Cerebellar nuclear complex (tissue), 1 donor: ENCODE measurements at places on chromosomes 5 and 9.

GRCh38 chr9:33465596-33466564, 7.8 kb downstream of the NOL6 start:
- DNase-seq, result no peak

- DNase-seq, result no peak
These were observed 12.2 kb upstream of the MARCHF3 start for GRCh38 chr5:127042593-127042992.

DNA sequence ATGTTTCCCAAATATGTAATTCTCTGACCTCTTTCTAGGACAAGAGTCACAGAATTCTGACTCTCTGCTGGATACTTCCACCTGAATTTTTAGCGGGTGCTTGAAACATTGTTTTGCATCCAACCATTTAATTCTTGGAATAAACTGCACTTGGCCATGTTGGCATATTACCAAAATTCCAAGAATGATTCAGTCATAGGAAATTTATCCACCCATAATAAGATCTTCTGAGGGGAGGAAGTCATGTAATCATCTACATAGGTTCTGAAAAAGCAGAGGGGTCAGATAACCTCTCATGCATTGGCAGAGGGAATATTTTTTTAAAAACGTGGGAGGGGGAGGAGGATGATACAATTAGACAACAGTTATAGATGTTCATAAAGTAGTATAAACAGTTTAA, 156.9 kb downstream of the PAM start:
- no peak for DNase-seq

GRCh38 chr5:6480133-6481051, 31.7 kb downstream of the UBE2QL1 start:
- no peak for DNase-seq

- DNase-seq, result no peak
These were observed 82.9 kb downstream of the ADGRV1 start for GRCh38 chr5:90641528-90641927.

- no peak for DNase-seq
These were observed 878.9 kb upstream of the WWC1 start for GRCh38 chr5:167412556-167412955.

DNA sequence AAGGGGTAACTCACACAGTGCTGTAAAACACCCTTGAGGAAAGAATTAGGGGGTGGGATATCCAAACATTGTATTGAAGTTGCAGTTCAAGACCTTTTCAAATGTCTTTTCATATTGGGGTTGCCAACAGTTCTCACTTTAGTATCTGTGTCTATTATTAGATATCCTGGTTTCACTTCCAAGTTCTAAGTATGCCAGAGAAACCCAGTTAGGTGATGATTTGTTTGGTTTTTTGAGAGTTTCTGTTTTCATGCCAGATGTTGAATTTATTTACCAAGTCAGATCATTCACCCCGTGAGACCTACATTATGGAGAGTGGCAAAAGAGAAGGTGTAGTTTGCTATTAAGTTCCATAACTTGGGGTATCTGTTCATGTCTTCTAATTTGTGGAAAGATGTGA, 64.5 kb downstream of the C9orf152 start:
- no peak for DNase-seq

GRCh38 chr5:168153876-168154270, 137.6 kb upstream of the WWC1 start:
- no peak for DNase-seq

GRCh38 chr5:79119486-79119885, 7.9 kb downstream of the BHMT start:
- DNase-seq, result no peak

- DNase-seq, result no peak
These were observed 113.8 kb downstream of the TMEM161B start for GRCh38 chr5:88154891-88155290.

GRCh38 chr9:6413365-6414246, 607 bp downstream of the UHRF2 start:
- DNase-seq, result no peak

DNA sequence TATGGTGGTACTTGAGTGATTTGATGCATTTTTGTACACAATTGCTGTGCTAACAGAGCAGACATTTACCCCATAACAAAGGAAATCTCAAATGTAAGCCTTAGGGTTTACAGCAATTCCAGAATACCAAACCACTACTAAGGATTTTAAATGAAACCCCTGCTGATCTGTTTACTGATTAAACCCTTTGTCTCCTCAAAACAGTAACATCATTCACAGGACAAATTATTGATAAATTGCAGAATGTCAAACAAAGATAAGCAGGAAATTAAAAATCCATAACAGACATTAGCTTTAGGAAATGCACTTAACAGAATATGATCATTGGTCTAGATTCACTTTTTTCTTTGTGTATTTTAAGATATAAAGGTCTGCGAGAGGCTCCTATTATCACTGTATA, 1016.4 kb upstream of the DMAC1 start:
- no peak for DNase-seq

GRCh38 chr5:107968998-107969397, 298.3 kb upstream of the EFNA5 start:
- no peak for DNase-seq

DNA sequence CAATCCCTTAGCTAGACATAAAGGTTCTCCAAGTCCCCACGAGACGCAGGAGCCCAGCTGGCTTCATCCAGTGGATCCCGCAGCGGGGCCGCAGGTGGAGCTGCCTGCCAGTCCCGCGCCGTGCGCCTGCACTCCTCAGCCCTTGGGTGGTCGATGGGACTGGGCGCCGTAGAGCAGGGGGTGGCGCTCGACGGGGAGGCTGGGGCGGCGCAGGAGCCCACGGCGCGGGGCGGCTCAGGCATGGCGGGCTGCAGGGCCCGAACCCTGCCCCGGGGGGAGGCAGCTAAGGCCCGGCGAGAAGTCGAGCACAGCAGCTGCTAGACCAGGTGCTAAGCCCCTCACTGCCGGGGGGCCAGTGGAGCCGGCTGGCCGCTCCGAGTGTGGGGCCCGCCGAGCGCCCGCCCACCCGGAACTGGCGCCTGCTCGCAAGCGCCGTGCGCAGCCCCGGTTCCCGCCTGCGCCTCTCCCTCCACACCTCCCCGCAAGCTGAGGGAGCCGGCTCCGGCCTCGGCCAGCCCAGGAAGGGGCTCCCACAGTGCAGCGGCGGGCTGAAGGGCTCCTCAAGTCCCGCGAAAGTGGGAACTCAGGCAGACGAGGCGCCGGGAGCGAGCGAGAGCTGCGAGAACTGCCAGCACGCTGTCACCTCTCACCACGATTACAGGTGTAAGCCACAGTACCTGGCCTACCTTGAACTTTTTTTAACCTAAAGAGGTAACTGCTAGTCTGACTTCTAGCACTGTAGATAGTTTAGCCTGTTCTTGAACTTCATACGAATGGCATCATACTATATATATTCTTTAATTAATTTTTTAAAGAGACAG, 35.5 kb downstream of the PTGS1 start:
- no peak for DNase-seq

DNA sequence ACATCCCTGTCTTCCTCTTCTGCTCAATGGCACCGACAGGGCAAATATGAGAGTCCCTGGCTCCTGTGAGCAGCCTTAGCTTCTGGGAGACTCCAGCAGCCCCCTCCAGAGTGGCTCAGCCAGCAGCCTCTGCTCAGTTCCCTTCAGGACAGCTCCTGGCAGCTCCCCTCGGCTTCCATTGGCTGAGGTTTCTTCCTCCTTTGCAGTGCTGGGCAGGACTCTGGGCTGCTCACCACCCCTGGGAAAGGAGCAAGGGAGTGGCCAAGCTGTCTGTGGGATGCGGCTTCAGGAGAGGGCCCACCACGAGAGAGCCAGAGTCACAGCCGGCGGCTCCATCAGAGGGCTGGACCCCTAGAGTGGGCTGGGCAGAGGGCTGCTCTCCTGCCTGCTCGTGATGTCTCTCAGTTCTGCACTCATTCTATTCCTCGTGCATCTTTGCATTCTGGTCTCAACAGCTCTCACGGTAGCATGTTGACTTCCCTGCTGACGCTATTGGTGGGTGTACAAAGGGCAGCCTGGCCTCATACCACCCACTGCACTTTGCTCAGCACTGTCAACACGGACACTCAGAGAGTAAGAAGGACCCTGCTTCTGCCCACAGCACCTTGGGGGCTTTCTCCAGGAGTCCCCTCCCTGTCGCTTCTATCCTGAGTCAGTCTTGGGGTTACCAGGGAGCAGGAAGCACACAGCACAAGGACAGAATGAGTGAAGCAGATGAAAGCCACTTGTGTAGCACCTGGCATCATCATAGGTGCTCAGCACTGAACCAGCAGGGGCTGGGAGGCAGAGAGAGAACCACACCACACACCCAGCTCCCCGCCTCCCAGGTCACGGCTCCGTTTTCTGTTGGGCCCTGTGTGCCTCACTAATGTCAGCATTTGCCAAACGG, 80.9 kb upstream of the ALDH1B1 start:
- no peak for DNase-seq

DNA sequence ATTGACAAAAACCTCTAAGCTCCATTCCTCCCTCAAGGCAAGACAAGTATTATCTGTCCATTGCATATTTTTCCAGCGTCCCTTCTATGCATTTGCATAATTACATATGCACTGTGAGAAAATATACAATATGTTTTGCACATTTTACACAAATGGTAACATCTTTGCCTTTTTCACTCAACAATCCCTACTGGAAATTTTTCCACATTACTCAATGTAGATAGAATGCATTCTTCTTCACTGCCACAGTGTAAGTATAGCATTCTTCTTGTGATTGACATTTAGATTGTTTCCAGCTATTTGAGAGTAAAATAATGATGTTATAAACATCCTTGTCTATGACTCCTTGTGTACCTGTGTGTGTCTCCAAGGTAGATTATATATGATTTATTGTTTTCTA, 205.0 kb downstream of the SLIT3 start:
- DNase-seq, result no peak

DNA sequence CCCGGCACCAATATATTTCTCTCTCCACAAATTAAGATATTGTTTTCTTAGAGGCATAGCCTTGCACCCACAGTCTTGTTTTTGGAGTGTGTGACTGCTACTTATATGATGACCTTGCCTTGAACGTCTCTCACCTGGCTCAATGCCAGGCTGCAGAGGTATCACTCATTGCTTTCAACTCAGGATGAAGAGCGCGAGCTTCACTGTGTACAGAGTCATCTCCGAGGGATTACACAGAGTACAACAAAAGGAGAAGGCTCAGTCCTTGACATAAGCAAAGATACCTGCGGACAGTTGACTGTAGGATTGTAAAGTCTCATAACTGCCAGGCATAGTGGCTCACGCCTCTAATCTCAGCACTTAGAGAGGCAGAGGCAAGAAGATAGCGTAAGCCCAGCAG, 53.8 kb downstream of the CD180 start:
- DNase-seq, result no peak

DNA sequence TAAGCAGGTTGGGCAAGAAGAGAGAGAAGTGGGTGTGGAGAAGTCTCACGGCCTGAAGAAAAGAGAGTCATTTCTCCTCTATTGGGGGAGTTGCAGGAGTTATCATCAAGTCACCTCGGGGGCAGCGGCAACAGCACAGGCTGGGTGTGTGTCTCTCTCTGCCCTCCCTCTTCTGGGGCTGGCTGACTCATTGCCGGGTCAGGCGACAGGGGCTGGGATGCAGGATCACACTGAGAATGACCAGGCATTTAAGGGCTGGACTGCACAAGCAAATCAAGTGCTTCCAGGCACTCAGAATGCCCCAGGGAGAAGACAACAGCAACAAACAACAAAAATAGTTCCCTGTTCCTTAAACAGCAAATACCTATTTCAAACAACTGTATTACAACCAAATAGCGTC, 6.3 kb upstream of the EQTN start:
- DNase-seq, result no peak

DNA sequence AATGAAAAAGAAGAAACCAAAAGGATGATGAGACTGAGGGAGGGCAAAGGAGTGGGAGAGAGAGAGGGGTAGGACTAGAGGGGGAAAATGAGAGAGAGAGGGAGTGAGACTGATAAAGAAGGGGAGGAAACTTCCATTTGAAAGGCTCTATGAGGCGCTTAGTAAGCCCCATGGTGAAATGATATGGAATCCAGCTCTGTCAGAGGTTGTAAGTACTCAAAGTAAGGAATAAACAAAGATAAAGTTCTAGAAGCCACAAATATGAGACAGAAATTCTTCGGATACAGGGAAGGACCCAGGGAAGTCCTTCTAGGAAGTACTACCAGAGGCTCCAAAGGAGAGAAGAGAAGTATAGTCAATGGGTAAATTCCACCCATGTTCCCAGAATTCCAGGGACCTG, 21.7 kb upstream of the VLDLR start:
- DNase-seq, result no peak

DNA sequence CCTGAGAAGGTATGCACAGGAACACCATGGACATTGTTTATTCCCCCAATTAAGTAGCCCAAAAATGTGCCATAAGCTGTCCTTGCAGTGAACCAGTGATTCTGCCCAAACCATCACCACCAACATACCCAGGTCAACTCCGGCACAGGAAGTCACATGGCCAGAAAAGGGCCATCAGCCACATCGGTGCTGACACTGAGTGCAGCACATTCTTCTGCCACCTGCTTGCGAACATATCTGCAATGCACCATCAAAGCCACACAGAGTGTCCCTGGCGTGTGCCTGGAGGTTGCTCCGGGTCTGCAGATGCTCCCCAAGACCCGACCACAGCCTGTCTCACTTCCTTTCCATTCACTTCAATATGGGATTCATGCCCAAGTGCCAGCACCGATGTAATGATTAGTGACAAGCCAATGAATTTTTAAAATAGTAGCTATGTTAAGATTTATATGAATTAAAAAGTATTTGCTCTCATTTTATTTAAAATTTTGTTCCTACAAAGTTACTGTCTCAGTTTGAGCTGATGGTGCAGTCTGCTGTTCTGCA, 37.6 kb downstream of the SYK start:
- no peak for DNase-seq

DNA sequence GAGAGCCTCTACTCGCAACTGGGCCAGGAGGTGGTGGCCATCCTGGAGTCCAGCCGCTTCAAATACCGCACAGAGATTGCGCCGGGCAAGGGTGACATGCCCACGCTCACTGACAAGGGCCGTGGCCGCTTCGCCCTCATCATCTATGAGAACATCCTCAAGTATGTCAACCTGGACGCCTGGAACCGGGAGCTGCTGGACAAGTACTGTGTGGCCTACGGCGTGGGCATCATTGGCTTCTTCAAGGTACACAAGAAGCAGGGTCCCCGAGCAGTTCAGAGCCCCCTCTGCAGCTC, 13.5 kb downstream of the NDST1 start:
- no peak for DNase-seq

- no peak for DNase-seq
These were observed 296.6 kb upstream of the DAB2 start for GRCh38 chr5:39721394-39721793.
